LoVo (cell line): ENCODE measurements at places on chromosomes 2 and 18.
A peak's percentile ranks its signal among the peaks of the same experiment; 100 is the strongest.

GRCh38 chr2:191983186-191983585 lies 136.3 kb upstream of the CAVIN2 start:
- no peak for DNase-seq

DNA sequence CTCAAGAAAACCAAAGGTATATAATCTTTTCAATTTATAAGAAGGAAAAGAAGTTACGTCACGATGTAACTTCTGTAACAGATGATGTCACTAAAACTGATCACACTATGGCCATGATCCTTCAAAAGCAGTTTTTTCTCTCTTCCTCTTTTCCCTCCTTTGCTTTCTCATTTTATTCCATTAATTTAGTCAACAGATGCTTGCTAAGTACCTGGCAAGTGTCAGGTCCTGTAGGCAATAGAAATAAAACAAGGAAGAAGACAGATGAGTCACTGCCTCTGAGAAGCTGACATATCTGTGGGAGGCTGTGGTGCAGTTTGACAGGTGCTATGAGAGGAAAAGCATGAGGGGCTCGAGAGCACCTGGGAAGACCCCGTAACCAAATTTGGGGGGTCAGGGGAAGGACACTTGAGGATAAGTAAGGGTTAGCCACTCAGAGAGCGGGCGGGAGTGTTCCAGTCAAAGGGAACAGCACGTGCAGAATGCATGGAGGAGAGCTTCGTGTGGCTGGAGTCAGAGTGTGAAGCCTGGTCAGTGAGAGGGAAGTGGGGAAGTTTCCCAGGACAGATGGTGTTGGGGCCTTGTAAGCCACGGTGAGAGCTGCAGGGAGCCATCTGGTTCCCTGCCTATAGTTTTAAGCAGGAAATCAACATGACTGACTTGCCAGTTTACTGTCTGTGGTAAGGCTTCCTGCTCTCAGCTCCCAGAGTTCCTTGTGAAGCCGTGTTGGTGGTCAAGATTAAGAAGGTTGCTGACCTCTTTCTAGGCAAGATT lies 198.8 kb upstream of the FOSL2 start:
- DNase-seq = no peak

- peak; percentile 75 for DNase-seq
Measured at GRCh38 chr2:230416061-230416721, at the start of gene SP100. TSS of gene SP100 (plus strand) at chr2:230416201. CDS start at chr2:230416297, 96 bp downstream.

DNA sequence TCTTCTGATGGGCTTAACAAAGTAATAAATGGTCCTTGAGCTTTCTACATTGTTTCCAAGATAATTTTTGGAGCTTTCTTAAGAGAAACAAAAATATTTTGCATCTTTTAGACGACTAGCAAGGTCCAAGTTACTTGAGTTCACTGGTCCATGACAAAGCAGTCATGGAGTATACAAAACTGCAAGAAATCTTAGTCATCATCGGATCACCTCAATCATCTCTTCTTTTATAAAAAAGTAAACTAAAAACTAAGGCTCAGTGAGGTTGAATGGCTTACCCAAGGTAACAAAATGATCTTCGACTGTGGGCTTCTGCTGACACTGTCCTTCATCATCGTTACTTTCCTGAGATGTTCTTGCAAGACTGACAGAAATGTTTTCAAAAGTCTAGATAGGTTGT lies 11.9 kb downstream of the FIGN start:
- no peak for DNase-seq
